ENCODE measurements at places on chromosomes 6 and 20. TPM values are rescaled to one million over a fixed set of nuclear protein-coding genes. Genes with fewer than 3 reads are reported as not detected.
A peak's percentile ranks its signal among the peaks of the same experiment; 100 is the strongest.

- no peak for DNase-seq
Measured at GRCh38 chr6:31249184-31249583, 22.7 kb downstream of the HLA-C start.

DNA sequence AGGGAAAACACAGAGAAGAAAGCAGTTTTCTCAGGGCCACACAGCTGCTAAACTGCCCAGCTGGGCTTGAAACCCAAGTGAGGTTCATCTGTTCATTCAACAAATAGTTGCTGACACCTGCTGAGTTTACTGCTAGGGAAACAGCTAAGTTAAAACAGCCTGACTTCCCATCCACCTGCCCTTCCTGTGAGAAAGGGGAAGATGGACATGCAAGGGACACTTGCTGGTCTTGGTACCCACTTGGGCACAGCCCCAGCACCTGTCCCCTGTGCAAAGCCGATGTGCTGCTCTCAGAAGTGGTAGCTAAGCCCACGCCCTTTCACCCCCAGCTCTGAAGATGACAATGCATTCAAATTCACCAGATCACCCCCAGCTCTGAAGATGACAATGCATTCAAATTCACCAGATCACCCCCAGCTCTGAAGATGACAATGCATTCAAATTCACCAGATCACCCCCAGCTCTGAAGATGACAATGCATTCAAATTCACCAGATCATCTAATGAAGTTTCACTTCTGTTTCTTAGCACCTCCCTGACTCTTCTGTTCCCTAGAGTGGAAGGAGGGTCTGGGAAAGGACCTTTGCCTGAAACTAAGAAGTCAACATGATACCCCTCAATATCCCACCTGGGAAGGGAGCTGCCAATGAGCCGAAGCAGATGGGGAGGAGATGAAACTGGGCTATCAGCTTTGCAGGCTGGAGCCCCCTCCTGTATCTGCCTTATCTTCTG, 46.0 kb upstream of the TOP1 start:
- DNase-seq, result no peak

DNA sequence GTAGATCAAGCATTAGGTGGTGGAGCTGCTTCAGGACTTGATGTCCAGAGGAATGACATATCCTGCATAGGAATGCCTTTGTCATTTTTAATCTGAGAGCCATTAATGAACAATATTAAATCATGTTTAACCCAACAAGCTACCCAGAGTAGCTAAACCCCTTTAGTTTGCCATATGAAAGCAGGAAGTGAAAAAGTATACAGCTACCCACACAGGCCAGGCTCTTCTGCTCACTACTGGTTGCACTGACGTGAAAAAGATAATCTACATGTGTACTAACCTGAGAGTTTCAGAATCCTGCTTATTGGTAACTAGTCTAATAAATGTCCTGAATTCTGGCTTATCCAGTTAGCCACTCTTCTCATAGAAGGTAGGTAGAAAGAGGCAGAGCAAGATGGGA, 19.9 kb downstream of the GLYATL3 start:
- no peak for DNase-seq

GRCh38 chr20:19658137-19658536, 99.9 kb upstream of the RIN2 start:
- DNase-seq, result no peak

DNA sequence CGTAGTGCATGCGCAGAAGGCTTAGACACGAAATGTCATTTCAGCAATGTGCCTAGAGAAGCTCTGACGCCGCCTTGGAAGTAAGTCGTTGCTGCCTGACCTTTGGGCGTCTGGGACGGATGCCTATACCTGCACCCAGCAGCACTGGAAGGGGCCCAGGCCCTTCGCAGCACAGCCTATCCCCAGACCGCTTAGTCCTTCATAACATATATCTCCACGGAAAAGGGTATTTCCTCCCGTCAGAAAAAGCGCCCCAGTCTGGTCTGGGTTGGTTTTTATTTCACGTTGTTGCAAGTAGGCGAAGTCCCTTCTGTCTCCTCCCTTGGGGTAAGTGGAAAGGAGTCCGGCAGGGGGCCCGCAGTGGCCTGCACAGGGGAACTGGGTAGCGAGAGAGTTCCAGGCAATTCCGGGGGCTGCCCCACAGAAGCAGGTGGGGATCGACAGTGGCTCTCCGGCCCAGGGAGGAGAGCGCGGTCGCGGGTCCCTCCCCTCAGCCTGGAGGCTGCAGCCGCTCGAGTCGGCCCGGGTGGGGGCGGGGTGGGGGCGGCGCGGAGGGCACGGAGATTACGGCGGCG, 559 bp upstream of the EYA4 start:
- peak; percentile 54 for DNase-seq

GRCh38 chr20:39106791-39107190, 144.6 kb downstream of the DHX35 start:
- no peak for DNase-seq

- DNase-seq, result no peak
Measured at GRCh38 chr20:21504323-21504722, 9.5 kb downstream of the NKX2-2 start.

Gene HLA-DOB
- 0.32 TPM for polyA plus RNA-seq

Gene ERVFRD-1
- 0.13 TPM for polyA plus RNA-seq

GRCh38 chr6:122484760-122485159, 13.2 kb upstream of the SERINC1 start:
- DNase-seq, result no peak

DNA sequence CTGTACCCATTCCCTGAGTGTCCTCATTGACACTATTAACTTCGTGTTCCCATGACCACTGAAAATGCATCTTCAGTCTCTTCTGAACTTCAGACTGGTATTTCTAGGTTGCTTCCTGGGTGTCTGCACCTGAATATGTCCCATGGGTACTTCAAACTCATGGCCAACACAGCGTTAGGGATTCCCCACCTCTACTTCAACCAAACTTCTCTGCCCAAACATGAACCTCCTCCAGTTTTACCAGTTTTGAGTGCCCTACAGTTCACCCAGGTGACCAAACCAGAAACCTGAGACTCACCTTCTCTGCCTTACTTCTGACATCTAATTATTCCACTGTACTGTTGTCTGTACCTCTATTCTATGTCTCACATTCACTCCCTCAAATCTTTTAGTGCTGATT, 99.5 kb upstream of the SUPT3H start:
- no peak for DNase-seq

DNA sequence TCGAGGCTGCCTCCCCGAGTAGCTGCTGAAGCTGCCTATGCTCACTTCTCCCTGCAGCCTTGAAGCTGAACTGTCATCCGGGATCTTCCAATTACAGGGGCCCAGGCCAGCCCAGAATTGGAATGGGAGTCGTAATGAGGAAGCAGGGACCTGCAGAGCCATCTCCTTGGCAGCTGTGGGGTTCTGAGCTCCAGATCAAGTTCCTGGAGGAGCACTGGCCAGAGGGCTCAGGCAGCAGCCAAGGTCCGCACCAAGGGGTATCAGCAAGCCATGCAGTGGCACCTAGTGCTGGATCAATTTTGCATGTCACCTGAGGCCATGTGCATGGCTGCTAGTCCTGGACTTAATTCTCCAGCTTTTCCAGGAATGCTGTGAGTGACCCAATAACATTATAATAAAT, 163.2 kb upstream of the TSHZ2 start:
- no peak for DNase-seq

Gene MYBL2
- polyA plus RNA-seq, result 34.0 TPM

Gene RFX6
- polyA plus RNA-seq, result not detected

Gene HDAC2
- polyA plus RNA-seq, result 280 TPM

DNA sequence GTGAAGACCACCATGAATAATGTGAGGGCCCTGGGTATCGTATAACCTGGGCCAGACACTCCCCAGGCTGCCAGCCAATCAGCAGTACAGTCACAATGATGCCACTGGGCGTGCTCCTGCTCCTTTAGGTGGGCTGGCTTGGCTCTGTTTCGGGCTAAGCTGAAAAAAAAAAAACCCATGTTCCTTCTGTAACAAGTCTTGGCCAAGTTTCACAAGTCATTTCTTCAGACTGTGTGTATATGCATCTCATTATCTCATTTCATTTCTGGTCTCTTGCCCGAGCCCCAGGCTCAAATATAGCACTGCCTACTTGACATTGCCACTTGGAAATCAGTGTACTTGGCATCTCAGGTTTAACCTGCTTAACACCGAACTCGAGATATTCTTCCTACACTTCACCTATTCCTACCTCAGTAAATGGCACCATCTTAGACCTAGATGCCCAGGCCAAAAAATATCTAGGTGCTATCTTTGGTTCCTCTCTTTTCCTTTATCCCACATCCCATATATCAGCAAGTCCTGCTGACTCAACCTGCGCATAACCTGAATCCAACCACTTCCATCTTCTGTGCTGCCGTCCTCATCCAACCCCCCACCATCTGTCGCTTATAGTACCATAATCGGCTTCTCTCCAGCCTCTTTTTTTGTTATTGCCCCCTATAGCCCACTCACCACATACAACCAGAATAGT, 1.8 kb downstream of the UQCC2 start:
- DNase-seq, result no peak

Gene PLN
- polyA plus RNA-seq, result 4.8 TPM

- no peak for DNase-seq
Measured at GRCh38 chr6:102051720-102052119, 658.2 kb downstream of the GRIK2 start.

GRCh38 chr20:64192406-64192805, 28.2 kb downstream of the MYT1 start:
- peak; percentile 52 for DNase-seq

DNA sequence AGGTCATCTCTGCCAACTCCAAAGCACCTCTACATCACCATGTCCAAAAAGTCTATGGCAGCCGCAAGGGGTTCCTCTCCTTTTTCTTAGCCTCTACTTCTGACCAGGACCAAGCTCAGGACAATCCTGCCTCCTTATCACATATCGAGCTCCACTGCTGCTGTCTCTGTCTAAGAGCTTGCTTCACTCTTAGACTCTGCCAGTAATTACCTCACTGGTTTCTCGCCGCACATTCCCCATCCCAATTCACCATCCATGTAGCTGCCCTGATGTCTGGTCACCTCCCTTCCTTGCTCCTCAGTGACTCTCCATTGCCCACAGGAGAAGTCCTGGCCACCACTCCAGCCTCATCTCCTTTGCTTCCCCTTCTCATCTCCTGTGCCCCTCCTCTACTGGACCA, 24.1 kb upstream of the PI16 start:
- DNase-seq, result no peak

DNA sequence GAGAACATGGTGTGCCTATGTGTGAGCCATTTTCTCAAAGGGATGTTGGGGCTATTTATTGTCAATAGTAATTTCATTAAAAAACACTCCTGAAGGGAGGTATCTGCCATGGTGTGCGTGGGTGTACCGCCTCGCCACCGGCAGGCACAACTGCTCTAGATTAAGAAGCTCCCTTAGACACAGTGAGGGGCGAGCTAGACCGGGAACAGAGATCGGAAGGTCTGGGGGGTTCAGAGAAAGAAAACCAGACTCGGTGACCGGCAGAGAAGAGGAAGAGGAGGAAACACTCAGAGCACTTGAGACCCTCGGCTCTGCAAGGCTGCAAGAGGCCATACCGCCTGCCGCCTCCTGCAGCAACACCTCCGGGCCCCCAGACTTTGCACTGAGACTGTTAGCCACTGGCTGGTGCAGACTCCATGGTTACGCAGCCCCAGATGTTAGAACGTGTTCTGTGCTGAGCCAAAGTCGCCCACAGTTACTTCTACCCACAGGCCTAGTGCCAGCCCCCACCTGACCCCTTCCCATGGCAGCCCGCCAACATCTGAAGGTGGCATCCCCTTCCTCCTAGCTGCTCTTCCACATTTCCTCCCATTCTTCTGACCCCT, 18.1 kb downstream of the PXDC1 start:
- no peak for DNase-seq

Gene KCNQ5
- 0.23 TPM for polyA plus RNA-seq

DNA sequence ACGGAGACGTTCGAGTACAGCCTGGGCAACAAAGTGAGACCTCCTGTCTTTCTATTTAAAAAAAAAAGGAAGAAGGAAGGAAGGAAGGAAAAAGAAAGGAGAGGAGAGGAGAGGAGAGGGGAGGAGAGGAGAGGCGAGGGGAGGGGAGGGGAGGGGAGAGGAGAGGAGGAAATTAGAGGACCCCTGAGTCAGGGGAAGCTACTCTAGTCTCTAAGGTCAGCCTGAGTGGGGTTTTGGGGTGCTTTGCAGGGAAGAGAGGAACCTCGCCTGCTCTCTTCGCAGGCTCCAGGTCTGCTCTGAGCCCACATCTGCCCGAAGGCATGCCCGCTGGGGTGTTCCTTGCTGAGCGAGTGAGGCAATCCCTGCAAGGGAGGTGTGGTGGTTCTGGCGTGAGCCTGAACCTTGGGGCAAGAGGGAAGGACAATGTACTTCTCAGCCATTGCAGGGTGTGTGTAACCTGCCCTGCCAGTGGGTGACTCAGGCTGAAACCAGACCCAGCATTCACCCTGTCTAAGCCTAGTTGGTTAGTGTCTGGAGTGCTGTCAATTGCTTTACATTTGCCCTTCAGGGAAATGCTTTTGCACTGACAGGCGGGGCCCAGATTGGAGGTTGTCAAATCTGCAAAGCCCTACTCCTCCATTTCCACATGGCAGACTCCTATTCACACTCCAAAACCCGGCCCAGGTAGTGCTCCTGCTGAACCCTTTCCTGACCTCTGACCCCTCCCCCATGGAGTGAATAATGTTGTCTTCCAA, 15.3 kb upstream of the MMP9 start:
- no peak for DNase-seq

GRCh38 chr6:35370785-35371493, 28.6 kb downstream of the PPARD start:
- no peak for DNase-seq

GRCh38 chr20:41183831-41184230, 46.5 kb downstream of the PLCG1 start:
- no peak for DNase-seq

DNA sequence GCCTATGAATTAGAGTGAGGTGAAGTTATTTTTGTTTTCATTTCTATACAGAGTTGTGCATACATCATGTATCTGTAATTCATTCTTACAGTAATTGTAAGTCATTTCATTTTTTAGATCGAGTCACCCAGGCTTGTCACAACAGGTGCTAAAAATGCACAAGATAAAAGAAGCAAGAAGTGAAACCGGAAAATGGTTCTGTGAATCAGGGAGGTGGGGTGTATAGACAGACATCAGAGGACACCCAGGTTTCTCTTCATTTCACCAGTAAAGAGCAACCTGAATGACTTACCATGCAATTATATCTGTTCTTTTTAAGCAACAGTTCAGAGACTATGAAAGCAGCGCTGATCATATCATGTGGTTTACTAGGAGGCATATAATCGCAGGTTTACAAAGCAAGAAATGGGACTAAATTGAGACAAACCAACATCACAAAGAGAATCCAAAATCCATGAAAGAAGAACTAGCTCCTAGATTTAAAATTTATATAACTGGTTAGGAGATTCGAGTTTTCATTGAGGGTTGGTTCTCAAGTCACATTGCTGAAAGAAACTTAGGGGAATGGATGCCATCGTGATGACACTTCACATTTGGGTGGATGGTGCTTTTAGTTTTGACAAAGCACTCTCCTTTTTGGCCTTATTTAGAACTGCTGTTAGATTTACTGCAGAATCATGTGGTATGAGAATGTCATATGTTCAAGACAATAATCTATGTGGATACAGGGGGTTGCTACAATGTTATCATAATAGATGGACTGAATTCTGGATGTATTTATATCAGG, 27.9 kb upstream of the TBC1D7 start:
- no peak for DNase-seq
